ENCODE measurements at places on chromosomes 7 and 10.

GRCh38 chr10:18195060-18195799, 55.0 kb downstream of the CACNB2 start:
- DNase-seq = no peak

DNA sequence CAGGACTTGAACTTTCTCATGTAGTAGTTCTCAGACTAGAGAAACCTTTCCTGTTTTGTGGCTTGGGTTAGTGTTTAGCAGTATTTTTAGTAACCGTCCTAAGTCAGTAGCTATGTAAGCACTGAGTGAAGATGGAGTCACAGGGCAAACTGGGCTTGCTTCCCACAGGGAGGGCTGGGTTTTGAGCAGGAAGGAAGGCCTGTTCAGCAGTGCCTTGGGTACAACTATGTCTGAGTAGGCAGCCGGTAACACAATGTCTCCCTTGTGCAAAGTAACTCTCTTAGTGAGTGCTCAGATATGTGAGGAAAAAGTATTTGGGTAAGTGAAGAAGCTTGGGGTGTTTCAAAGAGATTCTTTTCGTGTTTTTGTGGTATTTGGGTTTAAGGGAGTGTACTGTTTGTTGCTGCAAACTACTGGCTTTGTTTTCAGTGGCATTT, 96.4 kb downstream of the CCSER2 start:
- no peak for DNase-seq

DNA sequence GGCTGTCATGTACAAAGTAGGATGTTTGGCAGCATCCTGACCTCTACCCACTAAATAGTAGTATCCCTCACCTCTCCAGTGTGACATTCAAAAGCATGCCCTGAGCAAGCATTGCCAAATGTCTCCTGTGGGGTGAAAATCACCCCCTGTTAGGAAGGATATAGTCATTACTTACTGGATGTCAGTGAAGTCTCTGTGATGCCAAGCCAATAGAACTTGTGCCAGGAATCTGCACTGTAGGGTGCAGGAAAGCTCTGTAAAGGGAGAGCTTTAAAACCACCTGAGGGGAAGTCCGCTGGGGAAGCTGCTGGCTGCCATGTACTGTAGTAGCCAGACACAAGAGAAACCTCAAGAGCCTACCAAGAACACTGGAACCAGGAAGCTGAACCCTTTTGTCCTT, 170.7 kb upstream of the DKK1 start:
- DNase-seq = no peak

GRCh38 chr10:79050896-79051555, 17.7 kb upstream of the ZMIZ1 start:
- no peak for DNase-seq
